ENCODE measurements at places on chromosomes 16 and 17.
A peak's percentile ranks its signal among the peaks of the same experiment; 100 is the strongest.

DNA sequence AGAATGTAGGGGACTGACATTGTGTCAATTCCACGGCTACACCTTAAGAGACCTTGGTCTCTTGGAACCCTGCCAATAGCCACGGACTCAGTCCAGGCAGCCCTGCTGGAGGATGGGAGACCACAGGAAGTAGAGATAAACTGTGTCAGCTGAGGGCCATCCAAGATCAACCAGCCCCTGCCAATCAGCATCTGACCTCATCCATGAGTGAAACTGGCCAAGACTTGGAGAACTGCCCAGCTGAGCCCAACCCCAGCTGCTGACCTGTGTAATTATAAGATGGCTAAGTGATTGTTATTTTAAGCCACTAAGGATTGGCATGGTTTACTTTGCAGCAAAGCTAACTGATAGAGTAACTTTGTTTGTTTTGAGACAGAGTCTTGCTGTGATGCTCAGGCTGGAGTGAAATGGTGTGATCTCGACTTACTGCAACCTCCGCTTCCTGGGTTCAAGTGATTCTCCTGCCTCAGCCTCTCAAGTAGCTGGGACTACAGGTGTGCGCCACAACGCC is 13.3 kb upstream of the YWHAE start:
- DNase-seq = no peak

- DNase-seq = no peak
Observed at GRCh38 chr16:13351601-13352217, 450.3 kb downstream of the SHISA9 start.

GRCh38 chr16:4071686-4072561 is 44.3 kb downstream of the ADCY9 start:
- DNase-seq = peak; percentile 23

DNA sequence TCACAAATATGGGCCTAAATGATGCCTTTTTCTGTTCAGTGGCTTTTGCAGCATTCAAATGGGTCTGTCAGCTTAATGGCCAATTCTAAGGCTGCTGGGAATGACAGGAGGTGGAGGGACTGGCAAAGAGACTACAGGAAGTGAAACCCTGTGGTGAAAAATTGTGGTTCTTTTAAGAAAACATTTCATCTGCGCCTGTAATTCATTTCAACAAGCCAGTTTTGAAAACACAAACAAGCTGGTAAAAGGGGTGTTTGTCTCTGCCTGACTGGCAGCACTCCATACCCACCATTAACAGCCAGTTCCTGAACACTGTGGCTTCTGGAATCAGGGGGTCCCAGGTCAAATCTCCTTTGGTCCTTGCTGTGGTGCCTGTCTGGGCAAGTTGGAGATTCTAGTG is 3.6 kb upstream of the KDM8 start:
- DNase-seq = no peak

DNA sequence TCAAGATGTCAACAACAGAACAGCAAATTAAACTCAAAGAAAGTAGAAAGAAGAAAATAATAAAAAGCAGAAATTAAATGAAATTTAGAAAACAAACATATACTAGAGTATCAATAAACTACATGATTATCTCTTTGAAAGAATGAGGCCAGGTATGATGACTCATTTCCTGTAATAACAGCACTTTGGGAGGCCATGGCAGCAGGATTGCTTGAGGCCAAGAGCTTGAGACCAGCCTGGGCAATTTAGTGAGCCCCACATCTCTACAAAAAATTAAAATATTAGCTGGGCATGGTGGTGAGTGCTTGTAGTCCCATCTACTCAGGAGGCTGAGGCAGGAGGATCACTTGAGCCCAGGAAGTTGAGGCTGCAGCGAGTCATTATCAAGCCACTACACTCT is 232.5 kb downstream of the RAB11FIP4 start:
- DNase-seq = no peak

DNA sequence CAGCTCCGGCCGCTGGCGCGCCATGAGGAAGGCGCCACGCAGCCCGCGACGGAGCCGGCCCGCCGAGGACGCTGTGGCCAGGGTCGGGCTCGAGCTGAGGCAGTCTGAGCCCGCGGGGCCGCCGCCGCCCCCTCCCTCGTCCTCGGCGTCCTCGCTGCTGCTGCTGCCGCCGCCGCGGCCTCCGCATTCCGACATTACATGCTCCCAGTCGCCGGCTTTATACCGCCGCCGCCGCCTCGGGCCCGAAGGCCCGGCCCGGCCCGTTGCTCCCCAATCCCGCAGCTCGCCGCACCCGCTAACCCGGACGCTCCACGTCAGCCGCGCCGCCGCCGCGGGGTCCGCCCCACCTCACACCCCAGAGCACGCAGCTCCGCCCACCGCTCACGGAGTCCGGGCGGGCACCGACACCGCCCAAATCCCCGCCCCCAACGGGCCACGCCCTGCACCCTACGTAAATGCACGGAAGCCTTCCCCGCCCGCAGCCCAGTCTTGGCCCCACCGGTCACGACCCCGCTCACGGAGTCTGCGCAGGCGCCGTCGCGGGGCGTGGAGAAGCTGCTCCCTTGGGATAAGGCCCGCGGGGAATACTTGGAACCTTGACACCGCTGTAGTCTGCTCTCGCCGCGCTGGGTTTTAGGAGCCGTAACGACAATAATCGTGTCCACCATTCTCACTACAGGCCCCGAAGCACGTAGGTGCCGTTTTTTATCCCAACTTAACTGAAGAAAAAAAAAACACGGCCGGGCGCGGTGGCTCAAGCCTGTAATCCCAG is at the start of gene TXNDC11:
TXNDC11 (minus strand) TSS at position 322 of the 772 bp plus-strand sequence; CDS start at position 195, 127 bp downstream.
- DNase-seq = peak; percentile 98

DNA sequence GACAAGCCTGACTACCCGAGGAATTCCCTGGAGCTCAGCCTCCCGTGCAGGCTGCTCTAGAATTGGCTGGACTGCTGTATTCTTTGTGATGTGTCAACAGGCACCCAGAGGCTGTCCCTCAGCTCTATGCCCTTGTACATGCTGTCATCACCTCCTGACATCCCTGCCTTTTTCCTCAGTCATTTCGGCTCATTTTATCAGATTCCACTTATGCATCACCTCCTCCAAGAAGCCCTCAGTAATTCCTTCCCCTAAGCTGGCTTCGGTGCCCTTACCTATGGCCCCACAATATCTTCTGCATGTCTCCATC is 126.4 kb downstream of the DYNLRB2 start:
- DNase-seq = peak; percentile 1

GRCh38 chr16:77789085-77790008 is 983 bp downstream of the VAT1L start:
- peak; percentile 30 for DNase-seq

- no peak for DNase-seq
Observed at GRCh38 chr16:59148769-59149155, 414.6 kb upstream of the GOT2 start.

DNA sequence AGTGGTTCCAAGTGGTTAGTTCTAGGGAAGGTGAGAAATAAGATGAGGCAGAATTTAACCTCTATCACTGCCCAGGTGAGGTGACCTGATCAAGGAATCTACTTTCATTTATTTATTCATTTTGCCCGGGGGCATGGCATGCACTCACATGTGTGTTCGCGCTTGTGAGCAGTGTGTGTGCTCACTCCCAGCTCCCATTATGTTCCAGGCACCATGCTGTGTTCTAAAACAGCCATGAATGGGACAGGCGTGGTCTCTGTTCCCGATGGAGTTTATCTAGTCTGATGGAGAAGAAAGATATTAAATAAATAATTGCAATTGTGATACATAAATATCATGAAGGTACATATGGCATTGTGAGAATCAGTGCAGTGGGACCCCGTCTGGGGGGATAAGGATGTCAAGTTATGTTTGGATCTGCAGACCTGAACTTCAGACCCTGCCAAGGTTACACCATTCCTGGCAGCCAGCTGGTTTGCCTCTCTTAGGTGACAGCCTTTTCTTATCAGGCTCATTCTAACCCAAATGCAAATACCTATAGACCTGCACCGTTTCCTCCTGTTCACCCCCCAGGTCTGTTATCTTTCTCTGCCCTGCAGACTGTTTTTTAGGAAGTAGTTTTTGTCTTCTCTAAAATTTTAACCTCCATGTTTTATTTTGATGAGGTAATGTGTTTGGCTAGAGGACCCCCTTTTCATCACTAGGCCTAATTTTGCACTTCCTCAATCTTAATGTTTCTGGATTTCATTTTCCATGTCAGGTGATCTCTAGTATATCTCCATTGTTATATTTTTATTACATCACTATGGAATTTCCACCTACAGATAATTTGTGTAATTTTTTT is 11.8 kb downstream of the CYB5B start:
- no peak for DNase-seq

GRCh38 chr17:7407485-7408251 is at the start of gene NLGN2:
NLGN2 (plus strand) TSS chr17:7407845; CDS start chr17:7408256, 411 bp downstream.
- DNase-seq = peak; percentile 12

DNA sequence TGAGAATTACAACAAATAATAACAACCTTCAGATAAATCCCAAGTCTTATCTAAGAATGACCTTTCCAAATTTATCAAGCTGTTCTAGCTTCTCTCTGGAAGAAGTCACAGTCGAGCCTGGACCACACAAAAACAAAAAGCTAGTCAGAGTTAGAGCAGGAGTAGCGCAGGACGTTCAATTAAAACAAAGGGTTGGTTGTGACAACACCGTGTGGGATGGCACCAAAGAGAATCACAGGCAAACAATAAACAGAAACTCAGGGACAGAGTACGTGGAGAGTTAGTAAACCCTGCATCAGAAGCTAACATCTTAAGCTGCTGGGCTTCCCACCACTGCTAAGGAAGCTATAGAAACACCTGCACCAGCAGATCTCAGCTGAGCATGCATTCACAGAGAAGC is 23.8 kb downstream of the ARHGAP17 start:
- no peak for DNase-seq

GRCh38 chr17:32489320-32490100 is 2.7 kb downstream of the CDK5R1 start:
- no peak for DNase-seq

All from ELF-1 (cell line).